D721Med (cell line): ENCODE measurements at places on chromosomes 16 and 17.

- DNase-seq, result no peak
These were observed 54.8 kb downstream of the CHD9NB start for GRCh38 chr16:52997922-52998321.

DNA sequence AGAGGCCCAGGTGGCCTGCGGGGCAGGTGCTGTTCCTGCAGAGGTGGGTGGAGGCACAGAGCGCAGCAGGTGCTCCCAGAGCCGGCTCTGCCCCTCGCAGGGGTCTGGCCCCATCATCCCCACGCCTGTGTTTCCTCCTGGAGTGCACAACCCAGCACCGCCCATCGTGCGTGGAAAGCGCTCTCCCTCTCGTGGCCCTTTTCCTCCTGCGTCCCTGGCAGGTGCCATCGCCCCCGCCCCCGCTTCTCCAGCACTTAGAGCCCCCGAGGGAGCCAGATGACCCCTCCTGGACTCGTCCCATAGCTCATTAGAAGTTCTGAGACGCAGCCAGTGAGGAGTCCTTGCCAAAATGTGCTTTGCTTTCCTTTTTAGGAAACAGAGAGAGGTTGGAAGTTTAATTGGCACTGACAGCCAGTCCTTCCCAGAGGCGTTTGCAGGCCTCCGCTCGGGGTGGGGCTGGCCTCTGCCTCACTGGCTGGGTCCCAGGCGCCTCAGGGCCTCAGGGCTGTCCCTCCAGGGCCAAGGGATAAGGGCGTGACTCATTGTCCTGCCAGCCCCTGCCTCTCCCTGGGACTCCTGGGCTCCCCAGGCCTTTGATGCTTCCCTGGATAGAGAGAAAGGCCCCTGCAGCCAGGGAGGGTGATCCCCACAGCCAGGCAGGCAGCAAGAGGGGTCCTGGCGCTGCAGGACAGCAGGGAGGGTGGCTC lies 32.2 kb upstream of the CHMP6 start:
- no peak for DNase-seq

DNA sequence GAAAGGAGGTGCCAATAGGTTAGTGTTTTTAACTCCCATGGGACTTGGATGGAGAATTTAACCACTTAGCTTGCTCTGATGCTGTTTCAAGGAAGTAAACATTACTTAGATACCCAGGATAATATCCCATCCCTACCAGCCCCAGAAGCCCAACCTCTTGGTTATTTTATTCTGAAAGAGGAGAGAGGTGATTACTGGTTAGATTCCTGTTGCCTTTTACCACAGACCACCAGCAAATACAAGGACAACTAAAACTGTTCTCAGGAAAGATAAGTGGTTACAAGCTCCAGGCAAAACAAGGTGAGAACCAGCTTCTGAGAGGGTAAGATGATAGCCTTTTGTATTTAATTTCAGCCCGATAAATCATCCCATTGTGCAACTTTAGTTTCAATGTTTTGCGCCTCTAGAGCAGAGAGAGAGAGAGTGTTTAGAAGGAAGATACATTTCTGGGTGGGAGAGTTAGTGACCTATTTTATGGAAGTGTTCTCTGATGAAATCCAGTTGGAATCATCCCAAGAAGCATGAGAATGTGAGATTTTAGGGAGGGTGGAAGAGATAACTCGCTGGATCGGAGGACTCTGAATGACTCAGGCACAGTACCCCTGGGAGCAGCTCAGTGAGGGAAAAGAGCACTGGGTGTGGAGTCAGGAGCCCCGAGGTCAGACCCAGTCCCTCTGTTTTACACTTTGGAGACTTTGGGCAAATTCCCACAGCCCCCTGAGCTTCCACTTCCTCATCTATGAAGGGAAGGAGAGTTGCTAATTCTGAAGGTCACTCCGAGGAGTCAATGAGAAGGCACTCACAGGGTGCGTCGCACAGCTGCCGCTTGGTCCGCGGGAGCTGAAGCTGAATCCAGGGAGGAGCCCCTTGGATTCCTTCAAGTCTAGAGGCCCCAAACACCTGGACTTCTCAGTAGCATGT lies 12.1 kb downstream of the GLP2R start:
- no peak for DNase-seq

- DNase-seq, result no peak
These were observed 10.1 kb downstream of the HIRIP3 start for GRCh38 chr16:29985271-29985811.

GRCh38 chr17:37490022-37490587 lies 414 bp downstream of the DUSP14 start:
- no peak for DNase-seq

DNA sequence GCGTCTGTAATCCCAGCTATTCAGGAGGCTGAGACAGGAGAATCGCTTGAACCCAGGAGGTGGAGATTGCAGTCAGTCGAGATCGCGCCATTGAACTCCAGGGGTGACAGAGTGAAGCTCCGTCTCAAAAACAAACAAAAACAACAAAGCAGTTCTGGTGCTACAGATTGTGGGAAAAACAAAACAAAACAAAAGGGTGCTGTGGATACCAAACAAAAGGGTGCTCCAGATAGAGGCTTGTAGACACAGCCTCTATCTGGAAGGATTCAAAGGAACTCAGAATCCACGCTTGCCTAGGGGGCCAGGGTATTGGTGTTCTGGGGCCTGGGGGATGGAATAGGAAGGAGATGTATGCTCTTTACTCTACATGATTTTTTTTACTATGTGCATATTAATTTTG lies 2.5 kb downstream of the MYLK3 start:
- DNase-seq, result no peak
